ENCODE measurements at places on chromosomes 5 and 9. TPM values are rescaled to one million over a fixed set of nuclear protein-coding genes. Genes with fewer than 3 reads are reported as not detected.

The FBP2 gene
- not detected for total RNA-seq

The SYK gene
- 11.9 TPM for total RNA-seq

The COL23A1 gene
- total RNA-seq: 0.13 TPM

The FOXI1 gene
- not detected for total RNA-seq

The ADAMTS19 gene
- 1.8 TPM for total RNA-seq

The GLIPR2 gene
- total RNA-seq: 16.0 TPM

The ZNF608 gene
- total RNA-seq: 12.4 TPM

The NOXA1 gene
- 18.5 TPM for total RNA-seq

DNA sequence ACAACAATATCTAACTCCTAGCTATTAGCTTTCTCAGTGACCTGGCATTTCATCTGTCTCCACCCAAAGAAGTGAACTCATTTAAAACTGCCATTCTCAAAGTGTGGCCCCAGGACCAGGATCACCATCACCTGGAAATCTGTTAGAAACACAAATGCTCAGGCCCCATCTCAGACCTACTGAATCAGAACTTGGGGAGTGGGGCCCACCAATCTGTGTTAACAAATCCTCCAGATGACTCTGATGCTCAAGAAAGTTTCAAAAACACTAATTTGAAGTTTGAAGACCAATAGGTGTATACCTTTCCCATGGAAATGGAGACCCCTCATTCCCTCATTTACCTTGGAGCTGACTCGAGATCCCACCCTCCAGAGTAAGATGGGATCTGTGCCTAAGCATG lies 72.3 kb downstream of the PRELID2 start:
- DNase-seq: no peak

DNA sequence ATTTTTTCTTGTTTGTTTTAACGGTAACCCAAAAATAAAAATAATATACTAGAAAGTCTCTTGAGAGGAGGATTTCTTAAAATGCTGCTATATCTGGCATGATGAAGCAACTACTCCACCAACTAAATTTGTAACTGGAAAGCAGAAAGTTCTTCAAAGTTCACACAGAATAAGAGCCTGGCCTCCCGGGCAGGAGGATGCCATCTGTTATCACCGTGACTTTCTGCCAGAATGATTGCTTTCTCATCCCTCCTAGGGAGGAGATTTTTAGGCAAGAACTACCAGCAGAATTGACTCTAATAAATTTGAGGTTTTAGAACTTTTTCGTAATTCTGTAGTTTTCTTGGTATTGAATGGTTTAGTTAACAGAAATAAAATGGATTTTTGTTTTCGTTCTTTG lies 464.6 kb upstream of the ACTBL2 start:
- DNase-seq: no peak

- peak; percentile 16 for DNase-seq
Observed at GRCh38 chr5:172541099-172541772, 86.9 kb upstream of the SH3PXD2B start.

GRCh38 chr9:81318571-81318970 lies 370.8 kb downstream of the TLE1 start:
- DNase-seq: no peak

DNA sequence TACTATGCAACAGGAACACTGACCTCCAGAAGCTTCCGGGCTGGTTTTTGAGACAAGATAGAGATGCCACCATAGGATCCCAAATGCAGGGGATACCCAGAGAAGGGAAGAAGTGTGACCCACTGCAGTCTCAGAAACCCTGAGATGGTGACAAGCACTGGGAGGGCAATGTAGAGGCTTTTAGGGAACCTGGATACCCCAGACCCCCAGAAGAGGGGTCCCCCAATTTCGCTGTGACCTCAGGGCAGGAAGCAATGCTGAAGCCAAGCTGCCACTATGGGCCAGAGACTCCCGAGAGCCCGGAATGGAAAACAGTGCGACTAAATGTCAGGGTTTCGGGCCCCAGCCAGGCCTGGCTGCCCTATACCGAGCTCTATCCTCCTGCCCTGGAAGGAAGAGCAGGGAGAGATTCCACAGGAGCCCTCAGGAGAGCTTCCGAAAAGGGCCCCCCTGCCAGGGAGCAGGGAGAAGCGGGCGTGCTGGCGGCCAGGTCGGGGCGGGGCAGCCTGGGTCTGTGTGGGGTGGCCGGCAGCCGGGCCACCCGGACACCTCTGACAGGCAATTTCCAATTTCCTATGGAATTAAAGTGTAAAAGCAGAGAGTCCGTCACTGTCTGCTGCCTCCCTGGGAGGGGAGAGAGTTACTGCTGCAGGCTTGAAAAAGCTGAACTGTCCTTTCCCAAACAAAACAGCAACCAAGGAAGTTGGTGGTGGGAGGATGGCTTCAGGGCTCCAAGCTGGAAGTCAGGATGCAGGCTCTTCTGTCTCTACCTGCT lies 154.2 kb downstream of the FGF18 start:
- no peak for DNase-seq

- no peak for DNase-seq
Observed at GRCh38 chr5:80437326-80437725, 29.5 kb downstream of the ZFYVE16 start.

DNA sequence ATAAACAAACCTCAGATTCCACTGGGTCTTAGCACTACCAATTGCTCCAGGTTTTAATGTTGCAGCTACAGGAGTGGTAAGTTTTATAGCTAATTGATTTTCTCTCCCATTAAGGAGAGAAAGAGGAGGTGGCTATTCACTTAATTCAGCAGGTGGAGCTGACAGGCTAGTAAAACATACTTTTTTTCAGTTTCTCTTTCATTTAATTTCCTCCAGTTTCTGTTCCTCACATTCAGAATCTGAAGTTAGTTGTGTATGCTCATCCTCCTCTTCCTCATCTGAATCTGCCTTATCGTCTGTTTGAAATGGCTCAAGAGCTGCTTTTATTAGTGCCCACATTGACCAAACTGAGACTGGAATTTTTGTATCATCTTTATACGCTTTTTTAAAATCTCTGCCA lies 98.0 kb downstream of the PLPPR1 start:
- no peak for DNase-seq

DNA sequence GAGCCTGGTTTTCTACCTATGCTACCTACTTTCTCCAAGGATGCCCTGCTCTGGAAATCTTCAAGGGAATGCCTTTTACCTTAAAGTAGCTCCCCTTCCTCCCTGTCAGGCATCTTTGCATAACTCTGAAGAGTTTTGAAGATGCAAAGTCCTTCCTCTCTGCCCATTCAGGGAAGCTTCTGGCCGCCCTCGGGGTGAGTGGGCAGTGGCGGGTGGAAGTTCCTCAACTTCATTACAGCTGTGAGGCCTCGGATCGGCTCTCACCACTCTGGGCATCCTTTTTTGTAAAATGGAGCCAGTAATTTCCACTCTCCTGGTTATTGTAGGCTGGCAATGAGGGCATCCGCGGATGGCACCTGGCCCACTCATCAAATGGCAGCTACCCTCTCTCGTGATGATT lies 31.7 kb upstream of the STXBP1 start:
- no peak for DNase-seq

DNA sequence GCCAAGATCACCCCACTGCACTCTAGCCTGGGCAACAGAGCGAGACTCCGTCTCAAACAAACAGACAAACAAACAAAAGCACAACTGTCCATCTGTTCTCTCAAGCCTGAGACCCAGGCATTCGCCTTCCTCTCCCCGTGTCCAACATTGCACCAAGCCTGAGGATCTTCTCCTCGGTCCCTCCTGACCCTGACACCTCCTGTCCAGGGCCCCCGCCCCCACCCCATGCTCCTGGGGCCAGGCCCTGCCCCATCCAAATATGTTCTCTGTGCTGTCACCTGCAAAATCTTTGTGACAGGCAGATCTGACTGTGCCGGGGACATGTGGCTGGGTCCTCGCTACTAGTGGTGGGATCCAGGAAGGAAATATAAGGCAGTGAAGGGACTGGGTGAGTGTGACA lies 33.4 kb upstream of the UNC5A start:
- no peak for DNase-seq

DNA sequence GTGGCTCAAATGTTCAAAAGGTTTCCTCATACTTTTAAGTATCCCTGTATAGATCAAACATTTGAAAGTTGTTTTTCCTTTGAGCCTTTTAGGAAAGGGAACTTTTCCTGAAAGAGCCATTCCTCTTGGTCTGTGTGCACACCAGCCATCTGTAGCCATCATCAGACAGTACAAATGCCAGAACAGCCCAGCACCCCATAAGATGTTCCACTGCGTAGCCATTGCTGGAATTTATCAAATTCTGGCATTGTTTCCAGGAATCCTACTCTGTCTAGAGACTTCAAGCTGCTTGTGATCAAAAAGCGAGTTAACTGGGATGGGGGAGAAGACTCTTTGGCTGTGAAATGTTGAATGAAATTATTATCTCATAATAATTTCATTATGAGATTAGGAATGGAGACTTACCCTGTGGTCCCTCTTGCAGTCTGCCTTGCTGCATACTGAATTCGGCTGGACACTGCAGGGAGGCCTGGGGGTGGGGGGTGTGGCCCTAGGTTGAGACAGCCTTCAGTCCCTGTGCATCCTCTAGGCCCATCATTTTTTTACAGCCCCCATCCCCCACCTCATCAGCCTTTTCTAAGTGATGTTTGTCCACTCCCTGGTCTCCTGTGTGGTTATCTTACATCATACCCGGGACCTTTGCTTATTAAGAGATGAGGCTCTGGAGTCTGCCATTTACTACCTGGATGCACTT lies 99.8 kb downstream of the RALGPS1 start:
- no peak for DNase-seq

DNA sequence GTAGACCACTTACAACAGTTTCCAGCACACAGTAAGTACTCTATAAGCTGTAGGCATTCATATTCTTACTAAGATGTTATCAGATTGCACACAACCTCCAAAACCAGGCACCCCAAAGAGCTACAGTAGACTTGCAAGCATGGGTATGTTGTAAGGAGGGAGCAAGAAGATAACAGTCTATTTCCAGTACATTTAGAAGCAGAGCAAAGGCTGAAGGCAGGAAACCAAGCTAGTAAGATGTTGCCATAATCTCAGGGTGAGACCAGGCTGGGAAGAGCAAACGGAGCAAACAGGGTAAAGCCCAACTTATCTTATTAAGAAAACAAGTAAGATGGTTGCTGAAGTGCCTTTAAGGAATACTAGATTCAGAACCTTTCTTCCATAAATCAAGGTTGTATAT lies 161.1 kb downstream of the GLIS3 start:
- no peak for DNase-seq

- DNase-seq: peak; percentile 33
Observed at GRCh38 chr5:157265714-157266285, at the start of gene CYFIP2. CYFIP2 (plus strand) TSS chr5:157266123; CDS start chr5:157285362, 19,239 bp downstream.

DNA sequence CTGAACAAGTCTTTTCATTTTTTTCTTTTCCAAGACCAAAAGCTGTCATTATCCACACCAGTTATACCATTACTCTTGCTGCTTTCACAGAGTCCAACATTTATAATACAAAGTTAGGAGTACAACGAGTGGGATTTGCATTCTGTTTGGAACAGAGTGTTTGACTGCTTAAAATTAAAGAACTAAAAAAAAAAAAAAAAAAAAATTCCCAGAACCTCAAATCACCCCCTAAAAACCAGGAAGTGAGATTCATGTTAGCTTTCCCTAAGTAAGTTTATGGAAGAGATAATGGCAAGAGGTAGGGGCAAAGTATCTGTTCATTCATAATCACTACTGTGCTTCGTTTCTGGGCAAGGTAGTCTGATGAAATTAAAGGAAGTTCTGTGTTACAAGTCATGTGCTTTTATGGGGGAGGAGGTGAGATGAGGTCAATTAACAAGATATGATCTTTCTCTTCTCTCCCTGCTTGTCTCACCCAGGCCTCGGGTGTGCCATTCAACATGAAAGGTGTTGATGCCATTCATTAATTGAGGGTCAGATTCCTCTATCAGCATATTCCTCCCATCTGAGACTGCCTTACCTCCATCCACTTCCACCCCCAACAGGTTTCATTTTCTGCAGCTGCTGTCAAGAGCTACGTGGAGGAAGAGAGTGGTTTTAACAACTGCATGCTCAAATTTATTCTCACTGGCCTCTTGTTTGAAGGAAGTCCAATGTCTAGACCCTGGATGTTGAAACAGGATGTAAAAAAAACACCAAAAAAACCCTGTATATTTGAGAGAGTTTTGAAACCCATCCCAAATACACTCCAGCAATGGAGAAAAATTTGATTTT lies 58.1 kb downstream of the MARCHF3 start:
- DNase-seq: no peak

DNA sequence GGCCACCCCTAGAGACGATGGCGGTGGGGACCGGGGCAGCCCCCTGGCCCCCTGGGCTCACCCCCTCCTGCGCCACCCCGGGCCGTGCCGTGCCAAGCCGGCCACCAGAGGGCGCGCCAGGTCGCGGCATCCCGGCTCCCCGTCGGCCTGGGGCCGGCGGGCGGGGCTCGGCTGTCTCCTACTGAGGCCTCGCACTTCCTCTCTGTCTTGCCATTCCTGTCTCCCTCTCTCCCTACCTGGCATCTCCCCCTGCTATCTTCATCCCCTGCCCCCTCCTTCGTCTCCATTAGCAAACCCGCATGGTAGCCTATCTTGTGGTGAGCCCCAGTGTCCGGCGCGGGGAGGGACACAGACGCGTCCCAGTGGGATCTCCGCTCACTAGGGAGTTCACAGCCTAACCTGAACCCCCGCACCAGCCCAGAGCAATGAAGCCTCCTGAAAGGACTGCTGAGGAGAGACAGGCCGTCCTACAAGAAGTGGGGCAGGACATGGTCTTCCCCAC lies 29.8 kb upstream of the FABP6 start:
- DNase-seq: peak; percentile 68

DNA sequence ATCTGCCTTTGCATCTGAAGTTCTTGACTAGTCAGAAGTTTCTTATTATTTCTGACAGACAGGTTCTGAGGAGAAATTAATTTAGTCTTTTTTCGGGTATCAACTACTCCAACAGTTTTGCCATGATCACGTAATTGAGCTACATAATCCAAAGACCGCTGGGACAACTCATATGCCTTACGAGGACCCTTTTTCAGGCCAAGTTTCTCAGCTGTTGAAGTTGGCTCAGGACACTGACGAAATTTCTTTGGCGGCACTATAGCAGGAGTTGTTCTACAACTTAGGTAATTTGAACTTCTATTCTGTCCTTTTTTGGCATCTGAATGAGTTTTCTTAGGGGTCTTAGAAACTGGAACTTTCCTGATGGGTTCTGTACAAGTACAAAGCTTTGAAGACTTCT lies 27.2 kb downstream of the SETX start:
- no peak for DNase-seq

GRCh38 chr5:398475-399295 lies 44.3 kb upstream of the EXOC3 start:
- DNase-seq: peak; percentile 33

- DNase-seq: no peak
Observed at GRCh38 chr9:114558027-114558675, 29.4 kb upstream of the ATP6V1G1 start.

Measured in ovary (tissue), 10 donors.